ENCODE measurements at places on chromosomes 4 and X.

DNA sequence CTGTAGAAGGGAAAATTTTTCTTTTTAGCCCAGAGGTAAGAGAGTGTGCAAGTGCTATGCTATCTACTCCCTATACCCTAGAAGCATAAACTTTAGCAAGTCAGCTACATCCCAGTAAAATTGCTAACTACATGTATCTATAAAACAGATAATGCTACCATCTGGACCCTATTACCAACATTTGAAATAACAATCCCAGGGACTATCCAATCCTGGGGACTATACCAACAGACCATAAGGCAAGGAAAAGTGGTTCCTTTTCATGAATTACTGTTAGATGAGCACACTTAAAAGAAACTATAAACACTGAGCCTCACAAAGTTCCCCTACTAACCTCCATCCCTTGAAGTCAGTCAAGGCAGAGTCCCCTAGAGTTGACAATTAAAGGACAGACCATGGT lies 213.6 kb upstream of the VEGFC start:
- no peak for DNase-seq

DNA sequence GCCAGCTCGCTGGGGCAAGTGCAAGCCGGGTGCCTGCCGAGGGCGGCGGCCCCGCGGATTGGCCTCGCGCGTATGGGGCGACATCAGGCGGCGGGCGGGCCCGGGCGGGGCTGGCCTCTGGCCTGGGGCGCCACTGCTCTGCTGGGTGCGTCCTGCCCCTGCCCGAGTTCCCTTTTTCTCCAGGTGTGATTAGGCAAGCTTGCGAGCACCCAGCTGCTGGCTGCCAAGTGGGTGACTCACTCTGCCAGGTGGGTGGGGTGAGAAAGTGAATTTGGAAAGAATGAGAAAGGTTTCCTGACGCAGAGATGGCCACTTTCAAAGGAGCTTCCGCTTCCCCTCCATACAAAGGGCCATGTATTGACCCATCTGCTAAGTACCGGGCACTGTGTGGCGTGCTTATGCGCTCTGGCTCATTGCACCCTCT lies 32.5 kb downstream of the FGFBP1 start:
- DNase-seq = no peak

DNA sequence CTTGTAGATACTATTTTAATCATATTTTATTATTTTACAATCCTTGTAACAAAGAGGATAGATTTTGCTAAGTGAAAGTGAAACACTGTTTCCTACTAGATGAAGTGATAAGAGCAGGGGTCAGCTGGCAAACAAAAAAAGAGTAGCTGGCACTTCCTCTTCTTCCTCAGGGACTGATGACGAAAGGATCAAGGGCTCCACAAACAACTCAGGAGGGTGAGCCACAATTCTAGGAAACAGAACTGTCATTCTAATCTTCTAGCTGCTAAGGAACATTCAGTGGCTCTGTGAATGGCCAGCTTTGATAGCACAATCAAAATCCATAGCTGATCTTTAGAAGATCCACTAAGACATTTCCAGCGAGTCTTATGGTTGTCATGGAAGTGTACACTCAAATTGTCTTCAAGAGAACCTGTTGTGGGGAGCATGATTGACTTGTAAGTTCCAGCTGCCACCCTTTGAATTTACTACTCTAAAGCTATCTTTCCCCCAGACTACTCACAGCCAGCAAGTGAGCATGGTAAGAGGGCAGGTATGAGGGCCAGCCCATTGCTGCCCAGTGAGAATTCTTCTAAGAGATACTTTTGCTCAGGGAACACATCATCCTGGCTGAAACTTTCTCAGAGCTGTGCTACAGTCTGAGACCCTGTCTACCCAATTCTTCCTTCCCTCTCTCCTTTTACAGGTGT lies 275.7 kb upstream of the RASGEF1B start:
- no peak for DNase-seq

DNA sequence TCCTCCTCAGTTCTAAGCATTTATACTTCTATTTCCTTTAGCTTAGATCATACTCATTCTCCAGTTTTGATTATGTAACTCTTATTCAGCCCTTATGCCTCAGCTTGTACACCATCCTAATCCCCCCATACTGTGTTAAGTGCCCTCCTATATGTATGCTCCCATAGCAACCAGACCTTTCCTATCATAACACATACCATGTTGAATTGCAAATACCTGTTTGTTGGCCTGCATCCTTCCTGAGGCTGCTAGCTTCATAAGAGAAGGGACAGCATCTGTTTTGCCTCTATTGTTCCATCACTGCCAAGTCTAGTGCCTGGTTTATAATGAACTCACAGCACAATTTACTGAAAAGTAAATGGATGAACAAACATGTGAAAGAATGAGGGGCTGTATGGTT lies 443.7 kb downstream of the CENPC start:
- DNase-seq = no peak

- no peak for DNase-seq
Observed at GRCh38 chrX:119266364-119266995, 30.4 kb downstream of the PGRMC1 start.

- no peak for DNase-seq
Observed at GRCh38 chr4:144411700-144412099, 234.3 kb upstream of the HHIP start.

GRCh38 chr4:91127831-91128230 lies 1000.6 kb downstream of the CCSER1 start:
- no peak for DNase-seq

GRCh38 chrX:130826249-130826648 lies 76.8 kb downstream of the ENOX2 start:
- no peak for DNase-seq

DNA sequence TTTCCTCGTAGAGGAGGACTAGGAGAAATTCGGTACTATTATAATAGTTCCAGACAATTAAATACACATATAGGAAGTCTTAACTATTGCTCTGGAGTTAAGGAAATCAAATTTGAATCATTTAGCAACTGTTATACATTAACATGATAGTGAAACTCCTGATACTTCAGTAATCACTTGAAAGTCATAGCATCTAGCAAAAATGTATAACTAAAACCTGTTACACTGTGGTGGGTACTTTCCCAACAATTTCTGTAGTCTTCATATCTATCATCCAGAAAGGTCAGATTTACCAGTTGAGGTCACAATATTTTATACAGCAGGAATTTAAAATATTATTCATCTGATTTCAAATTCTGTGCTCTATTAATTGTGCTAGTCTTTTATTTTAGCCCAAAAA lies 669.6 kb upstream of the PCDH10 start:
- no peak for DNase-seq

GRCh38 chr4:15395311-15395710 lies 32.5 kb upstream of the C1QTNF7 start:
- DNase-seq = no peak

DNA sequence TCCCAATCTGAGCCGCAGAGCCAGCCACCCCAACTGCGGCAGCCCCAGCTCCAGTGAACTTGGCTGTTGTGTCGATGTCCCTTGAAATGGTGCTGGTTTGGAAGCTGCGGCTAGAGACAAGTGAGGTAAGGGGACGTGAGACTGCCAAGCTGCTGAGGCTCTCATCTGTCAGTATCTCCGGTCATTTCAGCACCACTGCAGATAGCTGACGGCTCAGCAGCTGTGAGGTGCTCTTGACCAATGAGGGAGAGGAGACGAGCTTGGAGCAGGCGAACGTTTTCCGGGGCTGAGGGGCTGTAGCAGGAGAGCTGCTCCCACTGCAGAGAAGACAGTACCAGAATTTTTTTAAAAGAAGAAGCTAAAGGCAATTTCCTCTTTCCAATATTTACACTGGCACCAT lies 175.5 kb upstream of the CASK start:
- no peak for DNase-seq

DNA sequence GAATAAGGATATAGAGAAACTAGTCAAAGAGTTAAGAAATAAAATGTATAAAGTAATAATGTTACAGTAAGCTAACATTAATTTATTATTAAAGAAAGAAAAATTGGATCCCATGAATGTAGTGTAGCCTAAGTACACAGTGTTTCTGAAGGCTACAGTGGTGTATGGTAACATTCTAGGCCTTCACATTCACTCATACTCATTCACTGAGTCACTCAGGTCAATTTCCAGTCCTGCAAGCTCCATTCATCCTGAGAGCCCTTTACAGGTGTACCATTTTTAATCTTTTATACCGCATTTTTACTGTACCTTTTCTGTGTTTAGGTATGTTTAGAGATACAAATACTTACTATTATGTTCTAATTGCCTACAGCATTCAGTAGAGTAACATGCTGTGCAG lies 120.6 kb upstream of the AGA start:
- no peak for DNase-seq

GRCh38 chr4:162274354-162274753 lies 110.6 kb upstream of the FSTL5 start:
- DNase-seq = peak; percentile 17

DNA sequence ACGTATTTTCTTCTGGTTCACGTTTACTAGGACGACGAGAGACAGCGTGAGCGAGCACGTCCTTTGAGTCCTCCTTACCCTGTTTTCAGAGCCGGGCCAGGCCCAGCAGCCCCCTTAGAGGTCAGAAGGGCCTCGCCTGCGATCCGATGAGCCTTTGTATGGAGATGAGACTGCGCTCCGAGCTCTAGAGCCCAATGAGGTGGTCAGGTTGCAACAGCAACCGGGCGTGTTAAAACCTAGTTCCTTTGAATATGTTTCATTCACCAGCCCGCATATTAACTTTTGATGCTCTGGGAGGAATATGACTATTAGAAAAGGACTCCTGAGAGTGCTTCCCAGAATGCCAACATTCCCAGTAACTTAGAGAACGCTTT lies 55.6 kb upstream of the TADA2B start:
- no peak for DNase-seq

DNA sequence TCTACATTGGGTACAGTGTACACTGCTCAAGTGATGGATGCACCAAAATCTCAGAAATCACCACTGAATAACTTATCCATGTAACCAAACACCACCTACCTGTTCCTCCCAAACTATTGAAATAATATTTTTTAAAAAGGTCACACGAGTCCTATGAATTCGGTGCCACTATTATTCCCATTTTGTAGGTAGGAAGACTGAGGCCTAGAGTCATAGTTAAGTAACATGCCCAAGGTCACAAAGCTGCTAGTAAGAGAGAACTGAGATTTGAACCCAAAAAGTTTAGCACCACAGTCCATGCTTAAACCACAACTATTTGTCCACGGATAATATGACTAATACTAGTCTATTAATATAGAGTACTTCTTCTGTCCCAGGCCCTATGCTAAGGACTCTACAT lies 2.7 kb downstream of the ARHGEF6 start:
- no peak for DNase-seq

DNA sequence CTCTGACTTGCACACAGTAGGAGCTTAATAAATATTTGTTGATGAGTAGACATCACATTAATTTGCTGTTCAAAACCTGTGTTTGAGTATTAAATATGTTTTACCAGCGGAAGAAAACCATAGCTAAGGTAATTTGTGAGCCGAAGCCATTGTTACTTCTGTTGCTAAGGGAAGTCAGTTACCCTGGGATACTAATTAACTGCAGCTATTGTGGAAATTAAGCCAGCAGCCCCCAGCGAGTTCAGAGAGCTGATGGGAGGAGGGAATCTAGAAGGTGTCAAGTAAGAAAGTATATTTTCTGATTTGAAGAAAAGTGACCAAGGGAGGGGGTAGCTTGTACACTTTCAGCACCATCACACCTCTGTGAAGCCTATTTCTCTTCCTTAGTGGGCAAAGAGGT lies 76.7 kb upstream of the IGSF1 start:
- no peak for DNase-seq

GRCh38 chr4:147749811-147750321 lies 18.0 kb downstream of the ARHGAP10 start:
- DNase-seq = no peak

DNA sequence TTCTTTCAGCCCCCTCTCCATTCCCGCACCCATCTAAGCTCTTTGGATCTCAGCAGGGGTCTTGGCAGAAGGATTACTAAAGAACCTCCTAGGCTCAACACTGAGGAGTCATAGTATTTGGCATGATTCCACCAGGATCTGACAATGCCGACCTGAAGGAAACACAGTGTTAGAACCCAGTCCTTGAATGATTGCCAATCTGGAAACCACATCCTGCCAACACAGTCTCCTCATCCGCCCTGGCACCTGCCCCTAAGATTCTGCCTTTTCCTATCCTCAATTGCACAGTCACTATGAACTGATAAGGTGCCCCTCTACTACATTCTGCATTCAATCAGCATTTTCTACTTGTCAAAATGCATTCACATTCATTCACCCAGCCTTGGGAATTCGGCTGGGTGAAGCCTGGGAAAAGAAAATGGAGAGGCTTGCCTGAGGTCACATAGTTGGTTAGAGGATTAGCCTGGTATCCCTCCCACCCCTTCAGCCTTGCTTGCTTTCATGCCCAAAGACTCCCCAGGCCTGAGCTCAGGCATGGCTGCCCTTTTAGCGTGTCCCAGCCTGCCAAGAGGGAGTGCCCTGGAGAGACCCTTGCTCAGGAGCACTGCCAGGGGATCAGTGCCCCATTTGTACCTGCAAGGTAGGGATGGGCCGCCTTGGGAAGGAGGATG lies 2.2 kb upstream of the CLDN2 start:
- DNase-seq = no peak

DNA sequence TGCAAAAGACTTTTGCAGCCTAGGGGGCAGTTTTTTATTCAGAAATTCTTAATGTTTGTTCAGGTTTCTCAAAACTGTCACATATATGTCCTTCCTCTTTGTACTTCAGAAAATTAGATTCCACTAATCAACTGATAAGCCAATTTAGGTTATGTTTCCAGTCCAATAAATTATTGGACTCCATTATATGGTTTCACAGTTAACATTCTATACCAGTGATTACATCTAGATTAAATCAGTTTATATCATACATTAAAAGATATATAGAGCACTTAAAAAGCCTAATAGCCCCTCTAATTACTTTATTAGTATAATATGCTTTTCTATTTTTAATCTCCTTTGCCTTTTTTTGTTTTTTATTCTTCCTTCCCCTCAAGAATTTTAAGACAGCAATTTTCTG lies 434.1 kb downstream of the INPP4B start:
- no peak for DNase-seq

- DNase-seq = no peak
Observed at GRCh38 chr4:122783301-122784215, 43.1 kb upstream of the FGF2 start.

DNA sequence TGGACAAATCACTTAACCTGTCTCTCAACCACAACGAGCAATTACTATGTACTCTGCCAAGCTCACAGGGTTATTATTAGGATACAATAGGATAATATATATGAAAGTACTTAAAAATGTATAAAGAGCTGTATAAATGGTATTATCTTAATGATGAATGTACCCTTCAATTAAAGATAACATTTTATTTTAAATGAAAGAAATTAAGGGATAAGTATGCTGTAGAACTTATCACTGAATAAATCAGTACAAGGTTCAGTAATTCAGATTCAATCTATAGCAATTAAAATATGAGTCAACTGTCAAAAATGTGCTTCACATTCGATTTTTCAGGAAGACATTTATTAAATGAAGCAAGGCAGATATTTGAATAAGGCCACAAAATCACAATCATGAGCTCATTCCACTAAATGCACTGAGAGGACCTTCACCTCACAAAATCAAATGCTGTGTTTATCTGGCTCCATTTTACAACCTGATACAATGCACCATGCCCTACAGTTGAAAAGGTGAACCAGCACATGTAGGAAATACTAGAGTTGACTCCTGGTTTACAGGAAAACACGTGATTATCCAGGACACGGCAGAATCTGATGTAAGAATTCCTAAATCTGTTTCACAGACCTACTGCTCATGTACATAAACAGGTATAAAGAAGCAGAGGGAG lies 4.4 kb downstream of the LRCH2 start:
- DNase-seq = no peak

GRCh38 chr4:165207016-165207430 lies 338 bp upstream of the KLHL2 start:
- DNase-seq = no peak
